ENCODE measurements at places on chromosomes 12 and 14. TPM values are rescaled to one million over a fixed set of nuclear protein-coding genes. Genes with fewer than 3 reads are reported as not detected.

DNA sequence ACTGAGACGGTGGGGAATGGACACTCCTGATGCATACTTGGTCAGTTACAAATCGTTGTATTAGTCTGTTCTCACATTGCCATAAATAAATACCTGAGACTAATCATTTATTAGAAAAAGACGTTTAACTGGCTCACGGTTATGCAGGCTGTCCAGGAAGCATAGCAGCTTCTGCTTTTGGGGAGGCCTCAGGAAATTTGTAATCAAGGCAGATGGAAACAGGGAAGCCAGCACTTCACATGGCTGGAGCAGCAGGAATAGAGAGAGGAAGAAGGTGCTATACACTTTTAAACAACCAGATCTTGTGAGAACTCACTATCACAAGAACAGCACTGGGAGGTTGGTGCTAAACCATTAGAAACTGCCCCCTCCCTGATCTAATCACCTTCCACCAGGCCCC lies 418.2 kb downstream of the FLRT2 start:
- DNase-seq, result no peak

DNA sequence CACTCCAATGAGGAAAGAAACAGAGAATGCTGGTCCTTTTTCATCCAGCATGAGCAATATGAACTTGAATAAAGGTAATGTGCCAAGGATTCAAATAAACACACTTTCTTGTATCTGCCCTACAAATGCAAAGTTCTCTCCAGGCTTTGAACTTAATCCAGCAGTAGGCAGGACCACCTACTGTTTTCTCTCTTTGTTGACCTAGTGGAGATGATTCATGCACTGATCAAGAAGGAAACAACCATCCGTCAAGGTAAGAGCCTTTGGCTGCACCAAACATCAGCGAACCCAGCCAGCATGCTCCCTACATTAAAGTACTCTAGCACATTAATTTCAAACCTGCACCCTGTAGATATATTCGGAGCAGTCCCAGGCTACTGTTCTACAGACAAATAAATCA lies 489.3 kb downstream of the GALC start:
- no peak for DNase-seq

Gene APPL2
- 53.1 TPM for total RNA-seq

Gene CIDEB
- 13.4 TPM for total RNA-seq

Gene MYL2
- not detected for total RNA-seq

- no peak for DNase-seq
Measured at GRCh38 chr12:31491841-31492598, 98.9 kb downstream of the DENND5B start.

- DNase-seq, result no peak
Measured at GRCh38 chr12:1058423-1058822, 67.4 kb downstream of the ERC1 start.

- DNase-seq, result no peak
Measured at GRCh38 chr14:29805415-29806123, 122.1 kb downstream of the PRKD1 start.

Gene DLGAP5
- total RNA-seq, result not detected

Gene MMP14
- 1.4 TPM for total RNA-seq

GRCh38 chr12:68871921-68872320 lies 61.0 kb downstream of the CPM start:
- no peak for DNase-seq

DNA sequence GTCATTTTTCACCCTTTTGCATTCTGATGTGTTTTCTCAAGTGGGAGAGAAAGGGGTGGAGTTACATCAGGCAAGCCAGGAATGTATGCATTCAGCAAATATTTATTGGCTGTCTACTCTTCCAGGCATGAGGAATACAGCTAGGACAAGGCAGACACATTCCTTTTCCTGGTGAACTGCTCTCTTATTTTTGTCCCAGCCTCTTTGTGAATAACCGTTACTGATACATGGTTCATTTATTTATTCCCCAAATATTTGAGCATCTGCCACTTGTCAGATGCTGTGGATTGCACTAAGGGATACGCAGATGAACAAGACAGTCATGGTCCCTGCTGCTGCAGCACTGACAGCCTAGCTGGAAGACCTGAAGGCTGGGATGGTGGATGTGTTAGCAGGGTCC lies 6.1 kb downstream of the PELI2 start:
- DNase-seq, result no peak

Gene SPIC
- total RNA-seq, result not detected

- DNase-seq, result no peak
Measured at GRCh38 chr14:29321646-29322045, 555.1 kb downstream of the FOXG1 start.

DNA sequence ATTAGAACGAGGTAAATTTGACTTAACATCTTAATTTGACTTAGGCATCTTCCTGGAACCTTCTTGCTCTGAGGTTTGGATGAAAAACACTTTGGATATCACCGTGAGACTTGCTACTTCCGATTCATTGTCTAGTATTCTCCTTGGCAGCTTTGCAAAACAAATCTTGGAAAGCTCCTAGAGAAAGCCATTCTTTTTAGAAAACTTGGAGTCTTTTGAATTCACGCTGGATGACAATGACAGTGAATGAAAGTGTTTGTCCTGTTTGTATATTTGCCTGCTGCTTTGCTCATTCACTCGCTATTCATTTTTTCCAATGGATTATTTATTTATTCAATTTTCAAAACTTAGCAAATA lies 222.1 kb upstream of the HMGA2 start:
- no peak for DNase-seq

GRCh38 chr12:64430886-64431285 lies 21.0 kb upstream of the TBK1 start:
- DNase-seq, result no peak

DNA sequence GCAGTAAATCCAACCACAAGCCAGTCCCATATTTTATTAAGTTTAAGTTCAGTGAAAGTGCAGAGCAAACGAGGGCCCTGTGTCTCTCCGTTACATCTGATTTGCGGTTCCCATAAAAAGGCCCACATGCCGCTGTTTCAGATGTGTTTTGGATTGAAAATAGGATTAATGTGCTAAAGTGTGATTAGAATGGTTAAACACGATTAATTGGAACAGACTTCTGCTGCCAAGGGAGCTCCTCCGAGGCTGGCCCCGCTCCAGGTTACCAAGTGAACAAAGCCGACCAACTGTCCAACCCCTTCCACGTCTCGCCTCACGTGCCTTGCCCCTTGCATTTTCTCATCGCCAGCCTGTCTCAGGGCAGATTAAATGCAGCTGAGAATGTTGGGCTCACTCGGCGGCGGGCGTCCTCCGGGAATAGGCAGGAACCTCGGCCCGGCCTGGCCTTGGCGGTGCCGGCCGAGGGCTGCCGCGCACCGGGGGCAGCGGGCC lies 166.5 kb upstream of the GSC start:
- DNase-seq, result no peak

DNA sequence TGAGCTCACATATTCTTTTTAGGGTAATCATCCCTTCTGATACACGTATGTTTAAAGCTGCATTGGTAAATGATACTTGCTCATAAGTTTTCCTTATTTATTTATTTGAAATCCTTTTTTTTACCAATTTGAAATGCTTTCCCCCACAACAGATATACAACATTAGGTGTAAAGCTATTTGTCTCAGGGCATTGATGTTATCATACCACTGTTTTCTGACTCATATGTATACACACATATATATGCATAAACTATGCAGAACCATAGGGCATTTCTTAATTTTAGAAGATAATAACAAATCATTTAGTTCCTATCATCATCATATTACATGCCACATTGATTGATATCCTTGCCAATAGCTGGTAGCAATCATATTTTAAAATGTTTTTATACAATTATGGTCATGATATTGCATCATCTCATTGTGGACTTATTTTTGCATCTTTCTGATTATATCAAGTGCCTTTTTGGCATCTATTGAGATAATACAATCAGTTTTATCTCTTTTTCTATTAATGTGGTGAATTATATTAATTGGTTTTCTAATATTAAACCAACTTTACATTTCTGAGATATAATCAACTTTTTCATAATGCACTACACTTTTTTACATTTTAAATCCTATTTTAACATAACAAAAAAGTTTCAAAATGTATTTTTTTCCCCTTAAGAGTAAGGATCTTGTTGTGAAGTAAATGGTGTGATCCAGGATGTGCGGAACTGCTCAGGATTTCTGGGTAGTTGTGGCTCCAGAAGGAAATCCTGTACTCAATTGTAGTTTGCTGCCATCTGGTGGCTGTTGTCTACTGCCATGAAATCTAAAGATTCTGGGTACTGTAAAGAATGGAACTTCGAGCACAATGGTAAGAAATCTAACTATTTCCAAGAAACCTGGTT lies 16.7 kb downstream of the OR9K2 start:
- DNase-seq, result peak; percentile 65

- DNase-seq, result no peak
Measured at GRCh38 chr12:16062611-16063010, 151.5 kb downstream of the DERA start.

DNA sequence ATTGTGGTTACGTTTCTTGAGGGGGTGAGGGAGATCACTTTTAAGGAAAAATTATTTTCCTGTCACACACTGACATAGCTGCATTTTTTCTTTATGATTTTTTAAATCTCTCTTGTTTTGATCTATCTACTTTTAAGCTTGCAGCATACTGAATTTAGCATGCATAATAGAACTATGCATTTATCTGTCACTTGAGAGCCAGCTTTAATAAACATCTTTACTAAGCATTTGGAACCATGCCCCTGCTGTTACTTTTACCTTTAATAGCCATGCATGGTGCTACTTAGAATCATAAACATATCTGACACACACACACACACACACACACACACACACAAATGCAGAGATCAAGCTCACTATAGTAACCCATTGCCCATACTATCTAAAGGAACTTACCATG lies 486.2 kb downstream of the NELL2 start:
- no peak for DNase-seq

Gene SIX1
- not detected for total RNA-seq

DNA sequence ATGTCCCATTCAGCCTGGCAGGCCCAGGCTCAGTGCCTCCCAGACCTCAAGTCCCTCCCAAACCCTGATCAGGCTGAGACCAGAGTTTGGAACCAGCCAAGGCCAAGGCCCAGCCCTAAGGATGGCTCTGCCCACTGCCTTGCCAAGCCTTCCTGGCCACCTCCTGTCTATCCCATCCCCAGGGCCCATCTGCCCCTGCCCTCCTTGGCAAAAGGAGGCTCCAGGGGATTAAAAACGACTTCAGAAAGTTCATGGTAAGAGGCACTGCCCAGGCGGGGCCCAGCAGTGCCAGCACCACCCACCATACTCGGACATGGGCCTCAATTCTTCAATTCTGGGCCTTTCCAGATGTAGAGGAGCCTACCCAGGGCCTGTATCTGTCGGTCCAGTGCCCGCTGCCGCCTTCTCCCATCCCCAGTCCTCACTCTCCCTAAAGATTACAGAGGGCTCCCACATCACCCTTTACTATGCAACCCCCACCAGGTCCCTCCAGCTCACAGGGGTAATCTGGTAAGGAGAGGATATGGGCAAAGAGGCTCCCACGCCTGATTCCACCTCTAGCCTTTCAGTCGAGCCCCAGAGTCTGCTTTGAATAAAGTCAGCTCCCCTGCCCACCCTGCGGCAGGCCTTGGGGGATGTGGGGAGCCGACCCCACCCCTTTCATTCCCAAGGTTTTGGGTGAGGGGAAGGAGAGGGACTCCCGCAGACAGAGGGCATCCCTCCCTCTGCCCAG lies 932 bp downstream of the ADCY6 start:
- DNase-seq, result no peak

- no peak for DNase-seq
Measured at GRCh38 chr14:93063393-93063792, 52.3 kb downstream of the ITPK1 start.

- no peak for DNase-seq
Measured at GRCh38 chr14:65252482-65253255, 150.4 kb upstream of the MAX start.

DNA sequence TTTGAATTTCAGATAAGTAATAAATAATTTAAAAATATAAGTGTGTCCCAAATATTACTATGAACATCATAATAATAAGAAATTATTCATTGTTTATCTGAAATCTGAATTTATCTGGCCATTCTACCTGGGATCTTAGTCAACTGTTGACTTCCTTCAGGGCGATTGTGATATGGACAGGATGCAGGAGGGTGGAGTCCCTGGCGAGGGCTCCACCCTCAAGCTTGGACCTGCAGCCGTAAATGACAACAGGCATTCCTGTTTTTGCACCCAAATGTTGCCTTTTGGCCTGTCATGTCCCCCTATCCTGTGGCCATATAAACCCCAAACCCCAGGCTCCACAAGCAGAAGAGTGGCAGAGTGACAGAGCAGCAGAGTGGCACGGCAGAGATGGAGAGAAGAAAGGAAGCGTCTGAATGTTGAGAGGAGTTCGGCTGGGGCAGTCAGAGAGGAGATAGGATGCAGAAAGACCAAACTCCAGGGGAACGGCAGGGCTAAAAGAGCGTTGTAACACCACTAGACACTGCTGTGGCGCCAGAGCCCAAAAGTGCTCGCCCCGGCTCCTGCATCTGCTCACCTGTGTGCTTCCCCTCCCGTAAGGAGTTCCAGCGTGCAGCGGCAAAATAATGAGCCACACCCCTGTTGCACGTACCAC lies 39.4 kb upstream of the FUT8 start:
- no peak for DNase-seq

Gene DCN
- not detected for total RNA-seq

Gene SSPN
- not detected for total RNA-seq

GRCh38 chr14:61618448-61618847 lies 76.9 kb upstream of the HIF1A start:
- no peak for DNase-seq

Gene LRRC43
- total RNA-seq, result 0.38 TPM

GRCh38 chr12:113432986-113433385 lies 10.8 kb downstream of the SDSL start:
- no peak for DNase-seq

DNA sequence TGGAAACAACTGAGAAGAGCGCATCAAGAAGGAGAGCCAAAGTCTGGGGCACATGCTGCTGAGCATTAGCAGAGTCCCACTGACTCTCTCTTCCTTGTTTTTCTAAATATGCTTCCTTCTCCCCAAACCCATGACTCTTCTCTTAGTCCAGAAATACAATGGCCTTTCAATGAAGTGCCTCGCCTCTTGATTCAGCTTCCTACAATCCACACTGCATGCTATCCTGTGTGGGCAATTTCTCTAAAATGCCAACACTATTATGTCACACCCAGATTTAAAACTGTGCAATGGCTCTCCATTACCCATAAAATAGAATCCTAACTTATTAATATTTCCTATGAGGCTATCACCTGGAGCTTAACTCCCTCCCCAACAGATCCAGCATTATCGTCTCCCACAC lies 198.6 kb downstream of the RPAP3 start:
- DNase-seq, result no peak

Gene RD3L
- total RNA-seq, result not detected

Gene PTPRQ
- total RNA-seq, result not detected

GRCh38 chr14:66104486-66104885 lies 381.7 kb upstream of the CCDC196 start:
- DNase-seq, result no peak

GRCh38 chr12:11875414-11875935 lies 195.3 kb upstream of the BCL2L14 start:
- DNase-seq, result no peak

GRCh38 chr14:103563226-103563620 lies 463 bp downstream of the COA8 start:
- DNase-seq, result no peak

Data from CD8-positive, alpha-beta T cell (primary cell).